ENCODE measurements at places on chromosomes 5 and 9.

GRCh38 chr9:99185934-99186333, 35.8 kb downstream of the ALG2 start:
- DNase-seq: no peak

DNA sequence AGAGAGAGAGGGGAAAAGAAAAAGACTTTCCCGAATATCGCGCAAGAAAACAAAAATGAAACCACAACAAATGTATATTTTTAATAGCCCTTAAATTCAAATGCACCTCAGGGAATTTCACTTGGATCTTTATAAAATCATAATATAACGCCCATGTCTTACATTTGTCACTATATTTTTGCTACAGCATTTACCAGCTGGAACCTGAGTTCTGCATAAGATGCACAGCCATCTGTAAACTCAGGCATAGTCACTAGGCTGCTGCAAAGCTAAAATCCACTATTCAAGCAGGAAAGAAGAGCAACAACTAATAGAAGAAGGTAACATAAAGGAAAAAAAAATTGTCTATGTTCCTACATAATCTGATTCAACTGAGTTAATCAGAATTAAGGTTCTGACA, 30.6 kb upstream of the SLCO6A1 start:
- DNase-seq: no peak

- DNase-seq: peak; percentile 42
Measured at GRCh38 chr5:113020461-113021273, 44.1 kb downstream of the DCP2 start.

GRCh38 chr5:180604271-180604670, 13.0 kb upstream of the SCGB3A1 start:
- no peak for DNase-seq

- DNase-seq: no peak
Measured at GRCh38 chr9:119195521-119195920, 173.7 kb downstream of the BRINP1 start.

- no peak for DNase-seq
Measured at GRCh38 chr9:38287420-38287985, 105.0 kb upstream of the ALDH1B1 start.

DNA sequence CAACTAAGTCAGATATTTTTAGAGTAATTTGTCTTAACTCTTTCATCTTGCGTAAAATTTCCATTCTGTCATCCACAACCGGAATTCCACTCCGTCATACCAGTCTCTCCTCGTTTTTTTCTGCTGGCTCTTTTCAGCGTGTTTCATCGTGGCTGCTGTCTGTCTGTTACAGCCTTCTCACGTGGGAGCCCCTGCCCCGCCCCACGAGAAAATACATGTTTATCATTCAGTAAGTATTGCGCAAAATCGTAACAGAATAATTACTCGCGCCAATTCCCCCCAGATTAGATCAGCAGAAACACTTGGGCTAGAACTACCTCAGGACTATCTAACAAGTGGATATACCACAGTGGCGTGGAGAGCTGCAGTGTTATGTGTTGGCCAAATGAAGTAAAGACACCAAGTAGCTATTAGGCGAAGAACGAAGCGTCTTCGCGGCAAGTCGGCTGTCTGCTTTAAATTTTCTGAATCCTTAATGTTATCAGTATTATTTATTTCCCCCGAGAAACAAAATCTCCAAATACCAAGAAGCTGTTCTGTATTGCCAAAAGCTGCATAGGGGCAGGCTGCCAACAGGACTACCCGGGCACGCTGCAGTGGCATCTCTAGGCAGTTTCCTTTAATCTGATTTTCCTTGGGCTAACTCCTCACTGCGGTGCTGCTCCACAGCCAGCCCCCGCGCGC, 566 bp upstream of the FOCAD start:
- peak; percentile 8 for DNase-seq

DNA sequence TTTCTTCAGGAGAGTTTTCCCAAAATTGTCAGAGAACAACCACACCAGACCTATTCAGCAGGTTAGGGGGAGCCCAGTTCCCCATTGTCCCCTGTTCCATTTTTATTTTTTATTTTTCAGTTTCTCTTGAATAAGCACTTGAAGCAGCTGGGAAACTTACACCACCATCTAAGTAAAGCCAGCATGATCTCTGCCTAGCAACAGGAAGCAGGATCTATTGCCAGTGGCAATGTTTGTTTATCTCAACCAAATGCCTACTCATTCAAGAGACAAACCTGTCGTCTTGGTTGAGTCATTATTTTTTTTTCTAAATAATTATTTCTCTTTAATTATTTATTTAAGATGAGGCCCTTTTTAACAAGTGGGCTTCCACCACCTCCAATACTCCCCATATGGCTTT, 379.3 kb downstream of the PLK2 start:
- DNase-seq: no peak

DNA sequence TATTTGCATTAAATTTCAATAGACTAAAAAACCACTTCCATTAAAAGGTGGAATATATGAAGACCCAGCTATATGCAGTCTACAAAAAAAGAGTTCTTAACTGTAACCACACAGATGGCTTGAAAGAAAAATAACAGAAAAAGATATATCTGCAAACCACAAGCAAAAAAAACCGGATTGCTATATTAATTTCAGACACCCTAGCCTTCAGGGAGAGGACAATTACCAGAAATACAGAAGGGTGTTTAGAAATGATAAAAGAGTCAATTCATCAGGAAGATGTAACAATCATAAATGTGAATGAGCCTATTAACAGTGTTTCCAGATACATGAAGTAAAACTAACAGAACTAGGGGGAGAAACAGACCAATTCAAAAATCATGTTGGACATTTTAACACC, 56.9 kb upstream of the SMIM23 start:
- DNase-seq: no peak

GRCh38 chr9:3241290-3241689, 284.5 kb downstream of the RFX3 start:
- no peak for DNase-seq

GRCh38 chr9:109122726-109123621, 3.2 kb upstream of the TMEM245 start:
- DNase-seq: peak; percentile 68

GRCh38 chr5:149221326-149221725, 50.3 kb upstream of the AFAP1L1 start:
- no peak for DNase-seq

DNA sequence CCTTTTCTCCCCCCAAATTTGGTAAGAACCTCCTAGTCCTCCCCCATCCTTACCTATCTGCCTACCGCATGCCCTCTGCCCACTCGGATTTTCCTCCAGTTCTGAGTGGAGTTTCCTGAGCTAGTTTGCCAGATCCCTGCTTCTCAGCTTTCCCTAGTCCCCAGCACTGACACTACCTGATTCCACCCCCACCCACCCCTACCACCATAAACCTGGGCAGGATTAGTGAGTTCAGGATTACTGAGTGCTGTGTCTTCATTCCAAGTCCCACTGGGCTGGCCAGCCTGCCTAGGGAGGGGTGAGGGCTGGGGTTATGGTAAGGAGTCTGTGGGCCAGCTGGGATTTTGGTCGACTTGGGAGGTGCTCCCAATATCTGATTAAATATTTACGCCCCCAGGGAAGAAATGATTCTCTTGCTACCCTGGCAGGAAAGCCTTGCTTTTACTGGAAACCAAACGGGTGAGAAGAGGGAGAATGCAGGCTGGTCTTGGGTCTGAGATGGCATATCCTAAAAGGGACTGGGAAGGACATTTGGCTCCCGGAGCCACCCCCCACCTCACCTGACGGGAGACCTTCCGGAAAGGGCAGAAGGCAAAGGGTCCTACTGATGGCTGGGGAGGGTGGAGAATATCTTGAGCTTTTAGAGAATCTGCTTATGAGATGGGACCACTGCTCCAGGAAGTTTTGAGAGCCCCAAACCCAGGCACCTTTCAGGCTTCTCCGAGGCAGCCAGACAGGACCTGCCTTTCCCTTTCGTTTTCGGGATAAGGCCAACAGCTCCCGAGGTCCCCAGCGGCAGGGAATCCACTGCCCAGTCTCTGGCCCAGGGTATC, 3.7 kb downstream of the PITX1 start:
- DNase-seq: no peak

- DNase-seq: no peak
Measured at GRCh38 chr5:1480217-1480616, 35.0 kb upstream of the SLC6A3 start.

DNA sequence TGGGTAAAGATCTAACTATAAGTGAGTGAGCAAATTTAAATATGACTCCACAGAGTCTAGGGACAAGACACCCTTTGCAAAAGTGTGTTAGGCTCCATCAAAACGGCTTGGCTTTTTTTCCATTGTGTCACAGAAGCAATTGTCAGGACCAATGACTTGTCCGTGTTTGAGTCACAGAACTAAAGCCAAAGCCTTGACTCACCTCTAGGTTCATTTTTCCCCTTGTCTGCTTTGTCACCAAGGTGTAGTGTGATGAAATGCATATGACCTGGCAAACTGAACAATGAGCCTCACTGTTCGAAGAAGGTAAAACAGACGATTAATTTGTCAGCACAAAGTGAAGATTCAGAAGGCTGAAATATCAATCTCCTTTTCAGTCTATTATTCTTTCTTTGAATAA, 331.0 kb downstream of the GLIS3 start:
- no peak for DNase-seq

GRCh38 chr5:136011414-136012001, 17.3 kb upstream of the TGFBI start:
- DNase-seq: no peak

DNA sequence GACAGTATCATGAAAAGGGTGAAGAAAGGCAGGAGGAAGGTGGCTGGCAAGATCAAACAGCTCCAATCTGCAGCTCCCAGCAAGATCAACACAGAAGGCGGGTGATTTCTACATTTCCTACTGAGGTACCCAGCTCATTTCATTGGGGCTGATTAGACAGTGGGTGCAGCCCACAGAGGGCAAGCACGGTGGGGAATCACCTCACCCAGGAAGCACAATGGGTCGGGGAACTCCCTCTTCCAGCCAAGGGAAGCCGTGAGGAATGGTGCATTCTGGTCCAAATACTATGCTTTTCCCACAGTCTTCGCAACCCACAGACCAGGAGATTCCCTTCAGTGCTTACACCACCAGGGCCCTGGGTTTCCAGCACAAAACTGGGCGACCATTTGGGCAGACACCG, 66.8 kb downstream of the CAMSAP1 start:
- DNase-seq: no peak

GRCh38 chr5:79227484-79228025, 8.4 kb upstream of the JMY start:
- DNase-seq: no peak

DNA sequence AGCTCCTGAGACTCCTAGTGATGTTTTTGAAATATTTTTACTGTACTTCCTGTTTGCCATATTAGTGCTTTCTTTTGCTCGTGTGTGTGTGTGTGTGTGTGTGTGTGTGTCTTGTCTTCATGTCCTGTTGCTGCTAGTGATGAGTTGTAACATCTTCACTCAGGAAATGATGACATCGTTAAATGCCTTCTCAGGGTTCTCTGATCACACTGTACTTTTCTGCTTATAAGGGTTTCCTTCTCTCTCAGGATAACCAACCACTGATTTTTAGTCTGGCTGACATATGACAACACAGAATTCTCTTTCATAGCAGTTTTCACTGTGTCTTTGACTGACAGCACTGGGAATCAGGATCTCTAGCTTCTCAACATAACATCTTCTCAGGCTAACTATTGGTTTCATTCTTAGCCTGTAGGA, 16.1 kb downstream of the SV2C start:
- peak; percentile 73 for DNase-seq

All from Jurkat, Clone E6-1 (cell line).